Activated CD4-positive, CD25-positive, alpha-beta regulatory T cell (primary cell): ENCODE measurements at places on chromosomes 3 and 15.

DNA sequence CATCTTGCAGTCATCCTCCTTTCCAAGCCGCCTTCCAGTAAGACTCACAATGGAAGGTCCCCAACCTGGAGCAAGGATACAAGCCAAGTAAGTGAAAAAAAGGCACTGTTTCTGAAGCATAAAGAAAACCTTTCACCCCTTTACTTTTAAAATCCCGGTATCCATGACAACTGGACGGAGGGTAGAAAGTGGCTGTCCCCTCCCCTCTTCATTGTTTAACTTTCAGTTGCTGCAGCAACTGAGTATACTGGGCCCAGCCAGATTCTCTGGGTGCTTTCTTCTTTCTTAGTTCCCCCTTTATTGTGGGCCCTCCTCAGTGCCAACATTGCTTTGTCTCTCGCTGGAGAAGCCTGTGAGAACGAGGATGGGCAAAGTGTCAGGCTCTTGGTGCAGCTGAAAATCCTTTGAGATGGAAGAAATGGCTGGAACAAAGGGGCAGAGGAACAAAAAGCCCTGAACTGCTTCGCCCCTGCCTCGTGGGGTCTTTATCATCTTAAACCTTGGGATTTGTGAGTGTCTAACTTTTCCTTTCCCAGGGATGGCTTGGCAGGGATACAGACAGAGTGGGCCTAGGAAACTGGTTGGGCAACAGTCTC lies 224.0 kb upstream of the RGMA start:
- no peak for DNase-seq

DNA sequence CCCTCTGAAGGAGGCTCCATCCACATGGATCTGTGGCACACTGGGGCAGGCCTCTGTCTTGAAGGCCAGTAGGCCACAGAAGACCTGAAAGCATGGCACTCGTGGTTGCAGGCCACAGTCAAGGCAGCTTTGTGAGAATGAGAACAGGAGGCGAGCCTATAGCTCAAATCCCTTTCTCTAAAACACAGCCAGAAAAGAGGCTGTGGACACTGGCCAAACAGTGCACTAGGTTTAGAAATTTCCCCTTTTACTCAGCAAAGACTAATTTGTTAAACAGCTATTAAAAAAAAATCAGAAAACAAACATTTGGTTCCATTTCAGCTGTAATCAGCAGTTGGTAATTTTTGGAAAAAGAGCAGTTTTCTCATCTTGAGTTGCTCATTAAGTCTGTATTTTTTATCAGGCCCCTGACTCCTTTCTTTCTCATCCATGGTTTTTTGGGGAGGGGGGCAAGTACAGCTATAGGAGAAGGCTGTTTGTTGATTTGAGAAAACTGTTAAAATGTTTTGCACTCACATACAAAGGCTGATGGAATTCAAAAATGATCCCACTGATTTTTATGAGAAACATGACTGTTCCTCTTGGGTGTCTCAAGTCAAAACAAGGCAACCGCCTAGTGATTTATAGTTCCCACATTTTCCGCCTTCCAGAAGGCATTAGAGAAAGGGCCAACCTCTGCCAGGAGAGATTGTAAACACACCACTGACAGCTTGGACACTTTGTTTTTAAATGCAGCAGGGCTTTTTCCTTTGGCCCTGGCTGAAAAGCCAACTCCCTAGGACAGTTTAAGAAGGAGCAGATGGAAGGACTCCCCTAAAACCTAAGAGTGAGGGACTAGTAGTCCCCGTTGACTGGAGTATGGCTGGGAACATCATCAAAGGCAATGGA lies 28.1 kb downstream of the PARP16 start:
- no peak for DNase-seq

GRCh38 chr15:36696196-36696595 lies 116.8 kb downstream of the CDIN1 start:
- DNase-seq: no peak

GRCh38 chr3:51684971-51685751 lies 14.1 kb downstream of the TEX264 start:
- no peak for DNase-seq

GRCh38 chr3:98877132-98877531 lies 24.4 kb downstream of the DCBLD2 start:
- DNase-seq: no peak
